AG08395 (cell line): ENCODE measurements at places on chromosomes 2 and 18.

DNA sequence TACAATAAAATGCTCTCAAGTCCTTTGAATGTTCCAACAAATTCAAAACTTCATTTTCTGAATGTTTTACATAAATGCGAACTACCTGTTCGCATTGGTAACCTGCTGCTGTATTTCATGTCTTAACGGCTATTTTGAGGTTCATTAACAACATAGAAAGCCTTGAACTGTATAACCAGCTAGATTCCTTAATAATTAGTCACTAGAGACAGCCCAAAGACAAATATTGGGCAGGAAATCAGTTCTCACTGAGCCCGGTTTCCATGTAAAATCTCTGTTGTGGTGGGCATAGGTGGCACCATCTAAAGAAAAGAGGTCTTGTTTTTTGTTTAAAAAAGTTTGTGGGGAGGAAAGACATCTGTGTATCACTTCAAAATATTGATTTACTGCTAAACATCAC is 29.2 kb downstream of the PDIA6 start:
- DNase-seq = no peak

GRCh38 chr2:169351725-169352124 is 10.6 kb downstream of the LRP2 start:
- DNase-seq = no peak

GRCh38 chr2:239155806-239156480 is 244.9 kb downstream of the HDAC4 start:
- DNase-seq = no peak

DNA sequence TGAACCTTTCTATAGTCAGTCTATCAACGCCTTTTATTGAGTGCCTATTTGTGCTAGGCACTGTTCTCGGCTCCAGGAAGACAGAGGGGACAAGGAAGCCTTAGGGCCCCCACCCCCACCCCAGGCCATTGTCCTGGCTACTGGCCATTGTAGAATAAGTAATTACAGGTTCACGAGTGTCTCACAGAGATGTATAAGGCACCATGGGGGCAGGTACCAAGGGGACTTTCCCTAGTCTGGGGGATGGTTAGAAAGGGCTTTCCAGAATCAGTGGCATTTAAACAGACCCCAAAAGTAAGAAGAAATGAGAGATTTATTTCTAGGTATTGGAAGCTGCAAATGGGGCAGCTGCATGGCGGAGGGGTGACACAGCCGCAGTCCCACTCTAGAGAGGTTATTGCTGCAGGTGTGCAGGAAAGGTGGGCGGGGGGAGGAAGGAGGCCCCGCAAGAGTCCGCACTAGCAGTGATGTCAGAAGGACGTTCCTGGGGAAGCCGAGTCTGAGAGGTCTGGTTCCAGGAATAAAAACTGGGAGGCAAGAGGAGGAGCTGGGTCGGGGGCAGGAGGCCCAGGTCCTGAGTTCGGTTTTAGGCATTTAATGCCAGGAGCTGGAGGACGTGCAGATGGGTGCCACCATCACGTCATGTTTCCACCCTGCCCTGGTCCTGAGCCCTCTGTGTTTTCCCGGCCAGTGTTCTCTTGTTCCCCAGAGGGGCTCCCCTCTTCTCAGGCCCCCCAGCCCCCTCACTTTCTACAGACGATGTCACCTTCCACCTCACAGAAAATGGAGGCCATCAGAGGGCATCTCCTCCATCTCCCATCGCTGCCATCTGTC is 30.5 kb downstream of the FOSL2 start:
- no peak for DNase-seq

- DNase-seq = no peak
Measured at GRCh38 chr2:205411558-205411957, 270.7 kb upstream of the NRP2 start.

DNA sequence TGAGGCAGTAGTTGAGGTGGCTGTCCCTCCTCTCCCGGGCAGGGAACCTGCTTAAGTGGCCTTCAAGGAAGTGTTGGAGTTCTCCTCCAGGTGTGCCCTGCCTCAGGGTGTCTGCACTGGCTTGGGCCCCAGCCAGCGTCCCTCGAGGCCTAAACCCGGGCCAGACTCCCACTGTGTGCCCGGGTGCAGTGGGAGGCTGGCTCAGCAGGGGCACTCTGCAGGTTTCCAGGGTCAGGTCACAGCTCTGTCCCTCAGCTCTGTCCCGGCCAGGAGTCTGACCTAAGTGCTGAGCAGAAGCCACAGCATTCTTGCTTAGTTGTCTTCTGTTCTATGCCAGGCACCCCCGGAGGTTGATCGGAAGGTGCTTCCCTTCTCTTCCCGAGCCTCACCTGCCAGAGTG is 69.0 kb upstream of the OTOS start:
- DNase-seq = no peak

DNA sequence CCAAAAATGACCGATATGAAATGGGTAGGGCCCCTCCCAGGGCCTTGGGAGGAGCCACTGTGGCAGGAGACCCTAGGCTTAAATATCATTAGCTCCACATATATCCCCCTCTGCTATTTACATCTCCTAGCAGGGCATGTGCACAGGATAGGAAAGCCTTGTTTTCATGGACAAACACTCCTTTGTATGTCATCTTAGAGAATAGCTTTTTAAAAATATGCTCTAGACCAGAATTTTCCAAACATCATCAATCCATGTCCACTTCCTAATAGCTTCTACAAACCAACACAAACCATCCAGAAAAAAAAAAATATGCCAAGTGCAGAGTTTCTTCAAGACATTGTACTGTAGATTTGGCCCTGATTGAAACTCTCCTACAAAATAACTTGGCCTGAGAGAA is 10.8 kb downstream of the DAPL1 start:
- no peak for DNase-seq

GRCh38 chr2:133270550-133270949 is 297.7 kb downstream of the NCKAP5 start:
- no peak for DNase-seq

DNA sequence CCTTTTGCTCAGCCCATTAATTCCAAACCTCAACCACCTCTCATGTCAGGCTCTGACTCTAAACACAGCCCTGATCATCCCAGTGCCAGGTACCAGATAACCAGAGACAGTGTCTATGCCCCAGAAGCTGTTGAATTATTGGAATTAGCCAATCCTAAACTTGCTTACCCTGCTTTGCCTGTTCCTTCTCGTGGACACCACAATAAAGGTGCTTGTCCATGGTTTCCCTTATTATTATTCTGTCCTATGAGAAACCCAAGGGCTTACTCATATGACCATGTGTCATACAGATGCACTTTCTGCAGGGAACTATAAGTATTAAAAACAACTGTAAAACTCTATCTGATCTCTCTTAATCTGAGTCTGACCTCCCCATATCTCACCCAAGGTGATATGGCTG is 2193.8 kb upstream of the PIK3C3 start:
- no peak for DNase-seq

- DNase-seq = peak; percentile 81
Measured at GRCh38 chr2:26274058-26274613, 29.4 kb downstream of the HADHB start.

GRCh38 chr2:218378053-218378452 is 4.0 kb upstream of the SLC11A1 start:
- no peak for DNase-seq

DNA sequence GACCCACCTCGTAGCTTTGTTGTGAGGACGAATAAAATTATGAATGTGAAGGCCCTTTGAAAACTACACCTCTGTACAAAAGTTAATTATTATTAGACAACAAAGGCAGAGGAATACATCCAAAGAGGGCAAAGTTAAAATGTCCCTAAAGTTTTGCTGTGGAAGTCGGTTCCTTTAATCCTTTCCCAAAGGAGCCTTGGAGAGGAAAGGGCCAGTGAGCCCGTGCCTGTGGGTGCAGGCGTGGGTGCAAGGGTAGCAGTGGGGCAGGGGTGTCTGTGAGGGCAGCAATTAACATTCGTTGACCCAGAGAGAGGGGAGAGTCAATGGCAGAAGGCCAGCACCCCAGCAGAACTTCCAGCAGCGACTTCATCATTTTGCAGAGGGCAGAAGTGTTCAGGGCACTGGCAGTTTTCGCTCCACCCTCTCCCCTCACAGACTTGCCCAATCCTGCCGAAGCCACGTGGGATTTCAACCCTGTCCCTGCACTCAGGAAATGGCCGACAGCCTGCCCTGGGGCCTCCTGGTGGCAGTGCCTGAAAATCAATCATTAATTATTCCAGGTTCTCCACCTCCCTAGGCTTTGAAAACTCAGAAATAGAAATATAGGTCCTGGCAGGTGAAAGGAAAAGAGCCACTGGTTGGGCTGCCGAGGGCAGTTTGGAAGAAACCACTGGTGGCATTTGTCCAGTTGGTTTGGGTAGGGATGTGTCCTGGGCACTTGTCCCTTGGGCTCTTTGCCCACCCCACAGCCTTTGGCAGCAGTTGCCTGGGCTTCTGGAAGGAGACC is 4.2 kb upstream of the PAX8 start:
- no peak for DNase-seq

DNA sequence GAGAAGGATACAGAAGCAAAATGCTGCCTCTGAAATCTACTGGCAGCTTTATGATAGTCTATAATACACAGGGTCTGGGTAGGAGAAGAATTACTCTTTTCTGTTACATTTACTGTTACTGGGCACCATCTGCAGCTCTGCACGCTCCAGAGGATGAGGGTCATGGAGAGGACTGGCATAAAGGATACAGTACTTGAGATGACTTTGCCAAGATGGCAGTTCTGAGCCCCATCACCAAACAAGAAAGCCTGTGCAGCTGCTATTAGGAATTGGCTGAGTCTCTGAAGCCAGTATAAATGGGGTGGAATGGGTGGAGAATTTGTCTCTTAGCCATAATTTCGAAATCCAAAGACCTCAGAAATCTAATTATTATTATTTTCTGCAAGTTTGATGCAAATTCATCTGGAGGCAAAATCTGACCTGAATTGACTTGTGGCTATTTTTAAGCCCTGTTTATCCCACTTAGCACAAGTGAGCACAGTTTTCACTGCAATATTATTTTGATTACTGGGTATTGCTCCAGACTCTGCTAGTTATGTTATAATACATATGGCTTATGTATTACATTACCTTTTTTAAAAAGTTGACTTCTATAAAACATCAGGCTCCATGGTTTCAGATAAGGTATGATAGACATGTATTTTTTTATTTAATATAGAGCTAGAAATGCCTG is 579.5 kb downstream of the MBD2 start:
- DNase-seq = no peak

DNA sequence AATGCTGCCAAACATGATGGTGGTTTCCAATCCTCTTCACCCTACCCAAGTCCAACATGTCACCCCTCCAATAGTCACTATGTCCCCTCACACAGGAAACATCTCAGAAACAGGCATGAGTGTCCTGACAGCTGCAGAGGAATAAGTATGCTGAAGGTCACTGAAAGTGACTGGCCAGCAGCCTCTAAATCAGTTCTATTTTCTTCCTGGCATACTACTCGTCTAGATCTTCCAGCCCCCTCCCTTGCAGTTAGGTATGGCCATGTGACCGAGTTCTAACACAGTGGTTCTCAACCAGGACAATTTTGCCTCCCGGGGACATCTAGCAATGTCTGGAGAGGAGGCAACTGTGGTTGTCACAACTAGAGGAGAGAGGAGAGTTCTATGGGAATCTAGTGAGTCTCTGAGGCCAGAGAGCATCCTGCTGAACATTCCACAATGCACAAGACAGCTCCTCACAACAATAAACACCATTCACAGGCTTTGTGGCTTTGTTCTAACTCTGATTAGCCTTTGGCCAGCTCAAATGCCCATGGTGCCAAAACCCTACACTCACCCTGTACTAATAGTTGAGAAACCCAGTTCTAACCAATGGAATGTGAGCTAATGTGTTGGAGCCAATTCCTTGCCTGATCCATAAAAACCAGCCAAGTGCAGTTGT is 12.6 kb upstream of the ID2 start:
- DNase-seq = peak; percentile 90

DNA sequence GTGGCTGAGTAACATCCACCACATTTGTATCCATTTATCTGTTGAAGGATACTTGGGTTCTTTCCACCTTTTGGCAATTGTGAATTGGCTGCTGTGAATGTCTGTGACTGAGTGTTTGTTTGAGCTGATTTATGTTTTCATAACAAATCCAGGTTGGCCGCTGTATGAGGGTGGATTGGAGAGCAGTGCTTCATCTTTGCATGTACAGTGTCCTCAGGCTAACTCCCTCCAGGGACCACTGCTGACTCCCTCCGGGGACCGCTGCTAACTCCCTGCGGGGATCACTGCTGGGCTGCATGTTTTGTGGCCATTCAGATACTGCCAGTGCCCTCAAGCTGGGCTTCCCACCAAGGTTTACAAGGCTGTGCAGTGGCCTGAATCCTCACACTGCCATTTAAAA is 10.2 kb downstream of the BOK start:
- DNase-seq = no peak

GRCh38 chr18:79975043-79975442 is 10.6 kb downstream of the HSBP1L1 start:
- no peak for DNase-seq

- no peak for DNase-seq
Measured at GRCh38 chr2:203820969-203821368, 46.6 kb upstream of the CTLA4 start.

DNA sequence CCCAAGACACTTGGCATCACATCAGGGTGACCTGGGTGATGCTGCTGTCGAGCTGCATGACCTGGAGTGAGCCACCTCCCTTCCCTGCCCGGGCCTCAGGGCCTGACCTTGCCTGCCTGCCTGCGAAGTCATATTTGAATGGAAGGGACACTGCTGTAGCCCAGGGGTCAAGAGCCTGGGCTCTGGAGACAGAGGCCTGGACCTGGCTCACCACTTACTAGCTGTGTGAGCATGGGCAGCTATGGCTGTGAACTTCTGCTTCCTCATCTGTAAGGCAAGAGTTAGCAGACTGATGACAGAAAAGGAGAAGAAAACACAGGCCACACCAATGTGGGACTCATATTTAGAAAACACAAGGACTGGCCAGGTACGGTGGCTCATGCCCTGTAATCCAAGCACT is 118.7 kb downstream of the ZFP36L2 start:
- no peak for DNase-seq

- DNase-seq = no peak
Measured at GRCh38 chr18:9191658-9192256, 55.2 kb downstream of the ANKRD12 start.

DNA sequence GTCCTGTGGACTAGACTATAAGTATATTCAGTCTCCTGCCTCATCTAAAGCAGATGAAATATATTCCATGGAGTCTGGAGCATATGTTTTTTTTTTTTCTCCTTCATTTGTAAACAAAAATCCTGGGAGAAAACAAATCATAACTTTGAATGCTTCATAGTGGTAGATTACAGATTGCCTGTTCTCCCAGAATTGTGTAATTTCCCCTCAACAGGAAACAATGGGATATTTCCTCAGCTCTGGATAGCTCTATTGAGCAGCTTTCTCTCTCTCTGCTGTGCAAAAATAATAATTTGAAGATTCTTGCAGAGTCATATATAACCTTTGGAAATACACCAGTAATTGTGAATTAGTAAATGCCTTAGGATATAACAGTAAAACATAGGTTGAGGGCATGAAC is 1406.6 kb upstream of the ACVR2A start:
- DNase-seq = no peak

- no peak for DNase-seq
Measured at GRCh38 chr2:200523604-200524003, 2.4 kb upstream of the SGO2 start.
